SK-MEL-5 (cell line): ENCODE measurements at places on chromosomes 3 and 15.
A peak's percentile ranks its signal among the peaks of the same experiment; 100 is the strongest.

GRCh38 chr3:43506644-43507043 is 115.2 kb downstream of the ANO10 start:
- no peak for DNase-seq

DNA sequence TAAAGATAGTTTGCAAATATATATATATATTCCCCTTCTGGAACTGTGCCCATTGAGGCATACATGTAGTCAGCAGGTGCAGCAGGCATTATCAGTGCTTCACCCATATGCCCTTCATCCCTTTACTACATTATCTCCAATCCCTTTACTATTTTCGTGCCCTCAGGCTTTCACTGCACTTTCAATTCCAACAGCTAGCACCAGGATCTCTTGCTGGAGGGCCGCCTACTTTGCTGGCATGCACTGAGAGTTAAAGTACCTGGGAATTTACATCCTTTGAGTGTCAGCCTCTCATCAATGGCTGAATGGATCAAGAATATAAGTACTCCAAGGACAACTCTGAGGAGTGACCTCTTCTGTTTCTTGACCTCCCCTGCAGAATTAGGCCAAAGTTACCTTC is 222.1 kb upstream of the CFAP20DC start:
- DNase-seq = no peak

- no peak for DNase-seq
These were observed 6.2 kb upstream of the ATP13A4 start for GRCh38 chr3:193560870-193561269.

- DNase-seq = peak; percentile 85
These were observed 266.4 kb upstream of the HES1 start for GRCh38 chr3:193869221-193870201.

GRCh38 chr15:50820808-50821382 is 55.4 kb upstream of the SPPL2A start:
- DNase-seq = peak; percentile 23

GRCh38 chr3:172154768-172155664 is 115.6 kb downstream of the FNDC3B start:
- no peak for DNase-seq
